ENCODE measurements at places on chromosomes 4 and X. TPM values are rescaled to one million over a fixed set of nuclear protein-coding genes. Genes with fewer than 3 reads are reported as not detected.

DNA sequence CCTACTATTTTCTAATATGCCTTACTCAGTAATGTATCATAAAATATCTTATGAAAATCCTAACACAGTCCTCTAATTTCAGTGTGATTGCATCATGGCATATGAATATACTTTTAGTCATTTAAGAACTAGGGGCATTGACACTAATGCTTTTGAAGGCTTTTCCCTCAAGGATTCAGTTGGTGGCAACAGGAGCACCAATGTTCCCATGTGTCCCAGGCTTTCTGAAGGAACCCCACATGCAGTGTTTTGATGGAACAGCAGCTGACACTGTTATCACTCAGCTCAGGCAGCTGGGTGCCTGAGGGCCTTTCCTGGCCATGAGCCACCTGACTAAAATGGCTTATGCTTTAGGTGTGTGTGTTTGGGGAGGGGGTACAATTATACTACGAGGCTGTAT is 348.3 kb downstream of the ARHGAP24 start:
- no peak for DNase-seq

DNA sequence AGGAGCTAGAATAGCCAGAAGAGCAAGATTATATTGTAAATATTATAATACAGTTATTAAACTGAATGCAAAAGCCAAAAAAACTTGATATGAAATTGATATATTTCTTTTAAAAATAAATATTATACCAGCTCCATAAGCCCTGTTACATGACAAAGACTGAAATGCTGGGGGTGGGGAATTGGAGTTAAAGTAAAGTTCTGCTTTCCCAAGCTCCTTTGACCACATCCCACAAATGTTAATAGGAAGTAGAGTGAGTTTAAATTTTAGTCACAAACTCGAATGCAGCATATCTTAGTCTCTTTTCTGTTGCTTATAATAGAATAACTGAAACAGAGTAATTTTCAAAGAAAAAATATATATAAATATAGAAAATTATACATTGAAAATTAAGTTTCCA is 46.9 kb upstream of the NFKB1 start:
- no peak for DNase-seq

DNA sequence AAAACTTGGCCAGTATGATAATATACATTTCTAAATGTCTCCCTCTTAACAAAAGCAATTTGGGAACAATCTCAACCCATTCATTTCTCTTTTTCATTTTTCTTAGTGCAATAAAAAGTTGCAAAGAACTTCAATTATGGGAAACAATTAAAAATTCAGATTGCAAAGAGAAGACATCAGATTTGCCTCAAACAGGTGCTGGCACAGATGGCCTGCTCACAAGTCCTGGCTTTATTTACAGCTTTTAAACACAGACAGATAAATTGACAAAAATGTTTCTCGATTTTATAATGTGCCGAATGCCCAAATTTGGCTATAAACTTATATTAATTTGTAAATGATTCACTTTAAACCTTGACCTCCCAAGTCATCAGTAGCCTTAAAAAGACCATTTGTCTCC is 28.7 kb downstream of the SLC4A4 start:
- no peak for DNase-seq

- no peak for DNase-seq
These were observed 296.3 kb downstream of the GALNTL6 start for GRCh38 chr4:172109466-172109865.

GRCh38 chrX:120603707-120604360 is at the start of gene MCTS1:
MCTS1 (plus strand) TSS chrX:120604101; CDS start chrX:120604237, 136 bp downstream.
- peak; percentile 93 for DNase-seq

DNA sequence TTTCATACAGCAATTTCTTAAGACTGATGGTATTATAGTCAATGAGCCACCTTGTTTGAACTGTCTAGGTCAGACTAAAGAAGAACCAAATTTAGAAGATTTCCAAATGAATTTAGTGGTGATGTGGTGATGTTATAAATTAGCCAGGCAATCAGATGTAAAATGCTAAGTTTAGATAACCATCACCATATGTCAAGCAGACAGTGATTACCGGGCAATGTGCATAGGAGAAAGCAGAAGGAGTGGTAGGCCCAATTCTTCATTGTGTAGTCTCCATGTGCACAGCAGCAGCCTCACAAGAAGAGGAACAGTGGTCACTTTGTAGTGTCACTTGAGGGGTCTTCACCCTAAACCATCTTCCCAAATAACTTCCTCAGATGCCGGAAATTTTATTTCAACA is 198.8 kb downstream of the ANTXR2 start:
- DNase-seq: no peak

DNA sequence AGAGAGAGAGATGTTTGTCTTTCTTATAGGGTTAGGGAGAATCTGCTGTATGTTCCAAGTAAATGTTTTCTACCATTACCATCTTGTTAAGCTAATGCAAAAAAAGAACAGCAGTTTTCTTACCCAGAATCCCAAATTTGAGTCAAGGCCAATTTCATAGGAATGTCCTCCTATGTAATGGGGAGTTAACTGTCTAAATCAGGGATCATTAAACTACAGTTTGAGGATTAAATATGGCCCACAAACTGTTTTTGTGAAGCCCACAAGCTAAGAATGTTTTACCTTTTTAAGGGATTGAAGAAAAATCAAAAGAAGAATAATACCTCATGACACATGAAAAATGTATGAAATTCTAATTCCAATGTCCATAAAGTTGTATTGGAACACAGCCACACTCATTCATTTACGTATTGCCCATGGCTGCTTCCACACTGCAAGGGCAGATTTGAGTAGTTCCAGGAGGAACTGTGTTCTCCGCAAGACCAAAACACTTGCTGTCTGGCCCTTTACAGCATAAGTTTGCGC is 113.2 kb upstream of the SPRY1 start:
- DNase-seq: no peak

- no peak for DNase-seq
These were observed 24.3 kb upstream of the ETNPPL start for GRCh38 chr4:108787106-108787505.

- DNase-seq: no peak
These were observed 591.0 kb downstream of the ANKRD50 start for GRCh38 chr4:124121461-124121971.

DNA sequence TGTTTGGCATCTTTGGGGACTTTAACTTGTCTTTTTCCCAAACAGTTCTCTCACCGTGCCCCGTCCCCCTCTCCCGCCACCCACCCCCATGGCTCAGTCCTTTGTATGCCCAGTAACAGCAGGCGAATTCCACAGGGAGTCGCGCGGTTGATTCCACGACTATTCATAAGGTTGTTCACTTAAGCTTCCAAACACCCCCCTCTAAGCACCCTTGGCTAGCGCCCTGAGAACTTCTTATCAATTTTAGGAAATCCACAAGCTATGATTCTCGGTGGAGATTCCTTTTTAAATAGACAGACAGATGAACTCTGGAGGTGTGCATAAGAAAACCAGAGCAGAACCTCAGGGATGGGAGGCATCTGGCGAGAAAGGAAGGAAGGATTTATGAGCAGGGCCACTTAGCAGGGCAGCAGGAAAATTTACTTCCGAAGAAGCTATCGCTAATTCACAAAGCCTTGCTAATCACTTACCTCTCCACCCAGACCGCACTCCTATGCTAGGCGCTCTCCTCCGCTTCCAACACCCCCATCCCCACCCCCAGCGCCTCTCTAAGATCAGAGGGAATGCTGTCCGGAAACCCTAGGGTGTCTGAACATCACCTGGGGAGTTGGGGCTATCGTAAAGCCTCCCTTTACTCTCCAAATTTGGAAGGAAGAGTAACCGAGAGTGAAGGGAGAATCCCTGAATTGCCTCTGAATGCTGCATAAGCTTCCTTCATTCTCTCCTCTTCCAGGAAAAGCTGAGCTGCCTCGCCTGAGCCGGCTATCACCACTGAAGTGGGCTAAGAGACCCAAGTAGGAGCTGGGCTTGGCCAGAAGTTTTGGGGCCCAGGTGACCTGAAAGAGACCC is 1.7 kb downstream of the UNC5C start:
- no peak for DNase-seq

DNA sequence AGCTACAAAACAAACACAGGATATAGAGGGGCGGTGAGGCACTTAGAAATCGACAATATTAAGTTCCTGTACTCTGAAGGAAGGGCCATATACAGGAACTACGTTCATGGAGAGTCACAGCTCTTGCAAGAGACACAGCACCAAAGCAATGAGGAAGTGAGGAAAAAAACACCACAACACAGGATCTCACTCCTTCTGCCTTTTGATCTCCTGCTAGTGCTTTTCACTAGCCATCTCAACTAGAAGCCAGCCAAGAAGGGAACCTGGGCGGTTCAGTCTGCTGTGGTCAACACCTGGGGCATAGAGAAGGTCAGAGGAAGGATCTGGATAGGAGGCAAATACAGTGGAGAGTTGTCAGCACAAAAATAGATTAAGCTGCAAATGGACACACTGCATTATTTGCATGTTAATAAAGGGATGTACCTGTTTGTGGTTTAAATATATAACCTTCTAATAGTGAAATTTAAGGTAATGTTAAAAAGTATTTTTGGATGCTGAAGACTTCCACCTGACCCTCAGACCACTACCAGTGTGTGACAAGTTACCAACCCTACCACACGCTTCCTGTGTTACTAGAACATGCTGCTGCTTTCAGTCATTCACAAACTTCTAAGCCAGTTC is 104.6 kb downstream of the DTHD1 start:
- peak; percentile 83 for DNase-seq

DNA sequence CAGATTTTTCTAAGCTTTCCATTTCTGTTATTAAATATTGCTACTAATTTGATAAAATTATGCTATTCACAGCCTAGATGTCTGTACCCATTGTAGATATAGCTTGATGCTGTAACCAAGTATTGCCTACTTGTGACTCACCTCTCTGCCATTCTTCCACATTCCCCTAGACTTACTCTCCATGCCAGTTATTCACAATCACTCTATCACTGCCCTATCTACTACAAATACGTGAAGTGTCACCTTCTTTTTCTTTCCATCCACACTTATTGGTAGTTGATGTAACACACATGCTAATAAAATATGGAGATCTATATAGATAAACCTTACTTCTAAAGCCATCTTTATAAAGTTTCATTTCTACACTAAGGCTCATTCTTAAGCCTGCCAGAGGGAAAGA is 179.4 kb upstream of the PACRGL start:
- no peak for DNase-seq

DNA sequence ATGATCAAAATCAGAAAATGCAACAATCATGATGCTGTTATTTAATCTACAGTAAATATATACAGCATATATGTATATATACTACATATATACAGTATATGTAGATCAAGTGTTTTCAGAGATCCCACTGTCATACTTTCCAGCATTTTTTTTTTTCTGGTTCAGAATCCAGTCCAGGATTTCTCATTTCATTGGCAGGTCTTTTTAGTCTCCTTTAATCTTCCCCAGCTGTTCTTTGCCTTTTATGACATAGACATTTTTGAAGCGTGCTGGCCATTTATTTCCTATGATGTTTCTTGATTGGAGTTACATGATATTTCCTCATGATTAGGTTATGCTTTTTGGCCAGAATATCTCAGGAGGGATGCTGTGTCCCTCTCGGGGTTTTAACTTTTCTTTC is 92.0 kb upstream of the TLR2 start:
- no peak for DNase-seq

The RASSF6 gene
- total RNA-seq: 0.89 TPM

The UCHL1 gene
- total RNA-seq: not detected

The CXCL5 gene
- total RNA-seq: not detected

The TMPRSS11F gene
- total RNA-seq: not detected

The GLA gene
- 13.1 TPM for total RNA-seq

Measured in CD4-positive, alpha-beta memory T cell (primary cell).